CD4-positive, alpha-beta T cell (primary cell): ENCODE measurements at places on chromosomes 11 and 22. TPM values are rescaled to one million over a fixed set of nuclear protein-coding genes. Genes with fewer than 3 reads are reported as not detected.

The UPK2 gene
- total RNA-seq: 0.27 TPM

The B4GALNT4 gene
- 4.2 TPM for total RNA-seq

The WBP2NL gene
- total RNA-seq: 1.7 TPM

The PDE3B gene
- total RNA-seq: 106 TPM

The ARHGEF17 gene
- total RNA-seq: not detected

The SLC25A18 gene
- total RNA-seq: not detected

The PNPLA5 gene
- total RNA-seq: not detected

The RIN1 gene
- total RNA-seq: 1.2 TPM

The LINC01488 gene
- total RNA-seq: not detected

The TSSK2 gene
- total RNA-seq: not detected

The FAM181B gene
- 0.11 TPM for total RNA-seq

The DNAJC4 gene
- total RNA-seq: 35.9 TPM

The RAB36 gene
- 0.87 TPM for total RNA-seq

The KCNQ1 gene
- total RNA-seq: 31.3 TPM

The ASPHD2 gene
- total RNA-seq: 0.85 TPM

The AIP gene
- 117 TPM for total RNA-seq

The MMP1 gene
- total RNA-seq: not detected

The TSGA10IP gene
- not detected for total RNA-seq

The TREH gene
- not detected for total RNA-seq

The LUZP2 gene
- not detected for total RNA-seq

The SOX10 gene
- not detected for total RNA-seq

The HORMAD2 gene
- total RNA-seq: not detected

The C1QTNF5 gene
- total RNA-seq: not detected

The ATG16L2 gene
- 58.3 TPM for total RNA-seq

The FREY1 gene
- 5.7 TPM for total RNA-seq

The CCT8L2 gene
- not detected for total RNA-seq

The LRRC51 gene
- total RNA-seq: 0.87 TPM

The C22orf31 gene
- not detected for total RNA-seq

The LYVE1 gene
- total RNA-seq: not detected

The TTLL8 gene
- not detected for total RNA-seq

The UBE4A gene
- total RNA-seq: 40.1 TPM

The MYOD1 gene
- not detected for total RNA-seq

The ART5 gene
- total RNA-seq: not detected

The NCR3LG1 gene
- total RNA-seq: 2.4 TPM

The APOA4 gene
- not detected for total RNA-seq

The KCNJ1 gene
- total RNA-seq: 0.22 TPM
